Central memory CD4-positive, alpha-beta T cell (primary cell): ENCODE measurements at places on chromosomes 2 and 18.

GRCh38 chr2:195252018-195252417 is 405.0 kb upstream of the SLC39A10 start:
- DNase-seq: no peak

DNA sequence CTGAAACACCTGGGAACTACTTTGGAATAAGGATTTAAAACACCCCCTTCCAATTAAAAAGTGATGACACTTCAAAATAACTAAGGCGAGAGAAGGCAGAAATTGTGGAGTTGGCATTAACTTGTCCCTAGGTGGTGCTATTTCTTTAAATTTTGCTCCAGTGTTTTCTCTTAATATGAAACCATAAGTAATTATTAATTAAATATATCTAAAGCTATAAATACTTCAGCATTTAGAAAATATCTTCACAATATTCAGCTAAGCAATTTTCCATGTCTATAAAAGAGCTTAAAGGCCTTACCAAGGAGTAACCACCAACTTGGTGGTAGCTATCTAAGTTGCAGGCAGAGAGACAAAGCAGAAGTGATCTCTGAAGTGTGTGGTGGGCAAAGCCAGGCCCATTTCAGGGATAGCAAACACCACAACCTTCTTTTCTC is 186.8 kb upstream of the PGAP1 start:
- peak; percentile 19 for DNase-seq

- no peak for DNase-seq
These were observed 16.6 kb upstream of the PIK3C3 start for GRCh38 chr18:41938445-41938844.

- DNase-seq: no peak
These were observed 155.7 kb downstream of the IRS1 start for GRCh38 chr2:226643946-226644282.

DNA sequence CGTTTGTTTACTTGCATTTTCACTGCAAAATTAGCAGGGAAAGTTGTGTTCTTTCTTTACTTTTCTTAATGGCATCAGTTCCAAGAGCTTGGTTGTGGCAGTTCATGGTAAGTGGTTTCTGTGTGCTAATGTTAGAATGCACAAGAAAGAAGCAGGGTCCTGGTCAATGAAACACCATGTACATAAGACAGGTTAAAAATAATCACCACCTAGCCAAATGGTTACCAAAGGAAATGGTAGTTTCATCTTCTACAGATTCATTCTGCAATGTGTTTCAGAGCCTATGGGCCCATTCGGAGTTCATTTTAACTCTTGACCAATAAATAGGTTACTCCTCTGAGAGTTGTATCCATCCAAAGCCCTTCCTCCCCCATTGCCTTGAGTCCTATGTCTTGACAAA is 18.1 kb upstream of the RPE start:
- no peak for DNase-seq

- no peak for DNase-seq
These were observed 55.6 kb downstream of the THADA start for GRCh38 chr2:43540021-43540779.

GRCh38 chr2:202635428-202636212 is 851 bp downstream of the FAM117B start:
- peak; percentile 73 for DNase-seq

DNA sequence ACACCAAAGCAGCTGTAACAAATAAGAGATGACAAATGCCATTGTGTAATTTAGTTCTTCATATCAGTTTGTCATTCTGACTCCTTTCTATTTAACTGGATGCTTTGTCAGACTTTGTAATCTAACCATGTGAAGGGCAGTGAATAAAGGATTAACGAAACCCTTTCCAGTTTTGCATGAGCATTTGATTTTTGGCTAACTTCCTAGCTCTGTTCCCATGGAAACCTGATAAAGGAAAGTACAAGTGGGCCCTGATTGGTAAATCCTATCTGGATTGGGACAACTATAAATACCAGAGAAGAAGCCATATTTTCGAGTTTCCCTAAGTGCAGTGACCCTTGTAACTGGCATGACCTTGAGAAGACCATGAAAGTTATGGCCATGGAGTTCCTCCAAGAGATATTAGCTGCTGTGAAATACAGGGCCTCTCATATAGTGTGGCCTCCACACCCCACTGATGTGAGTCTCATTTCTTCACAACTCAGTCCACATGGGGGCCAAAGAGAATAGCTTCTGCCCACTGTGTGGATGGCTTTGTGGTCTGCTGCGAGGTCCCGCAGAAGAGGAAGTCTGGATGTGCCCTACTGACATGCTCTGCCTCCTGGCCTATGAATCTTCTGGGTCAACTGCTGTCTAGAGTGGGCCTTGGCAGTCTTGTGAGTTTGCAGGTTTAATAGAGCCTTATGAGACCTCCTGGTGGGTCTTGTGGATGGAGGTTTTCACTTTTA is 38.2 kb upstream of the CYP1B1 start:
- no peak for DNase-seq

- no peak for DNase-seq
These were observed 228.9 kb downstream of the RNF144A start for GRCh38 chr2:7146151-7146550.

GRCh38 chr2:23367760-23368159 is 17.2 kb upstream of the KLHL29 start:
- DNase-seq: no peak

DNA sequence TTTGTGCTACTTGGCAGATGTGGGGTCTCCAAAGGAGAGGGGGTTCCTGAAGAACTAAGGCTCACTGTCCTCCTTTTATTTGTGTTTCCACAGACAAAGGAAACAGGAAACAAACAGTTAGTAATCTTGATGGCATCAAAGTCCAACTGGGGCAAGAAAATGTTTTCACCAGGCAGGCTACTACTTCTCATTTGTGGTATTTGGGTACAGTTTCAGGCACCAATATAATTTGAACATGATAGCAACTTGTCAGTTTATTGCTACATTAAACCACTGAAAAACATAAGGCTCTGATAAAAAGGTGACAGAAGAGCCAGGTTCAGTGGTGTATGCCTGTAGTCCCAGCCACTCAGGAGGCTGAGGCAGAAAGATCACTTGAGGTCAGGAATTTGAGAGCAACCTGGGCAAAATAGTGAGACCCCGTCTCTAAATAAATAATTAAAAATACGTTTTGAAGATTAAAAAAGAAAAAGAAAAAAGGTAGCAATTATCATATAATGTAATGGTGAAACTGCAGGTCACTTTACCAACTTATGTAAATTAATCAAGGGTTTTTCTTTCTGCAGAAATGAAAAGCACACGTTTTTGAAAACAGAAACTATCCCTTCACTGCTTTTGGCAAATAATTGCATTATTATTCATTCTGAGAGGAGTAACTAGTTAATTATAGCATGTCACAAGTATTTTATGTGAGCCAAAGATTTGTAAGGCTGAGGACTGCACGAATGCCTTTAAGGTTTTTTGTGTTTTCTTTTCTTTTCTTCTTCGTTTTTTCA is 157.5 kb upstream of the CAVIN2 start:
- DNase-seq: no peak

- DNase-seq: no peak
These were observed 38.4 kb upstream of the NXPH2 start for GRCh38 chr2:138818556-138818955.

GRCh38 chr2:113230531-113230930 is 48.2 kb downstream of the PAX8 start:
- DNase-seq: no peak
